ENCODE measurements at places on chromosomes 12 and 14.

GRCh38 chr14:54173802-54174201 lies 217.2 kb upstream of the BMP4 start:
- DNase-seq, result no peak

GRCh38 chr14:65423982-65424381 lies 11.5 kb downstream of the FUT8 start:
- no peak for DNase-seq

GRCh38 chr14:88289234-88289633 lies 33.8 kb downstream of the KCNK10 start:
- no peak for DNase-seq

DNA sequence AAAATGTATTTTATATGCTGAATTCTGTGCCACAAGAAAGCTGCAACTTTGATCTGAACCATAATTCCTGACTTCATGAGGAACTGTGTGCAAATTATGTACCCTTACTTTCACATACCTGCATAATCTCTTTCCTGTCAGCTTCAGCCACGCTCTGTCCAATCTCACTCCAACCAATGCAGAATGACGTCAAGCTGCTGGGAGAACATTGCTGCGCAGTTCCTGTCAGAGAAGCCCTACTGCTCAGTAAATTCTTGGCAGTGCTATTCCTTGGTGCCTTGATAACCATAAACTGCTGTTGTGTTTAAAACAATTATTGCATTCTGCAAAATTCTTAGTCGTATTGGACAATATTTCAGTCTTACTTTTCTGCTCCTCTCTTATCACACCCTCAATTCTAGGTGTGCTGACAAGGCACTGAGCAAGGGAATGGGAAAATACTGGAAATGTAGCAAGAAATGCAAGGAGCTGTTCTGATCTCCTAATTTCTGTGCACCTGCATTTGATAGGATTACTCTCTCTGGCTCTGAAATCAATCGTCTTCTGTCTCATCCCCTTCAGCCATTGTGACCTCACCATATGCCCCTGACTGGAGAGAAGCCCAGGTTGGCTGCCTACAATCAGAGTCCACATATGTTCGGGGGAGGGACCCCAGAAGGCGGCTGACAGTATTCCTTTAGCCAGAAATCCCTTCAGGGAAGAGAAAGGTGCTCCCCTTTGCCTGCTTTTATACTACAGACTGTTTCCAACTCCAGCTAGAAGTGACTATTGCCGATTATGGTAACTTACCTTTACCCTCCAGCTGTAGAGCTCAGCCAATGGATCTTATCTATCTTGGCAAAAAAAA lies 274.9 kb upstream of the NOVA1 start:
- DNase-seq, result no peak

DNA sequence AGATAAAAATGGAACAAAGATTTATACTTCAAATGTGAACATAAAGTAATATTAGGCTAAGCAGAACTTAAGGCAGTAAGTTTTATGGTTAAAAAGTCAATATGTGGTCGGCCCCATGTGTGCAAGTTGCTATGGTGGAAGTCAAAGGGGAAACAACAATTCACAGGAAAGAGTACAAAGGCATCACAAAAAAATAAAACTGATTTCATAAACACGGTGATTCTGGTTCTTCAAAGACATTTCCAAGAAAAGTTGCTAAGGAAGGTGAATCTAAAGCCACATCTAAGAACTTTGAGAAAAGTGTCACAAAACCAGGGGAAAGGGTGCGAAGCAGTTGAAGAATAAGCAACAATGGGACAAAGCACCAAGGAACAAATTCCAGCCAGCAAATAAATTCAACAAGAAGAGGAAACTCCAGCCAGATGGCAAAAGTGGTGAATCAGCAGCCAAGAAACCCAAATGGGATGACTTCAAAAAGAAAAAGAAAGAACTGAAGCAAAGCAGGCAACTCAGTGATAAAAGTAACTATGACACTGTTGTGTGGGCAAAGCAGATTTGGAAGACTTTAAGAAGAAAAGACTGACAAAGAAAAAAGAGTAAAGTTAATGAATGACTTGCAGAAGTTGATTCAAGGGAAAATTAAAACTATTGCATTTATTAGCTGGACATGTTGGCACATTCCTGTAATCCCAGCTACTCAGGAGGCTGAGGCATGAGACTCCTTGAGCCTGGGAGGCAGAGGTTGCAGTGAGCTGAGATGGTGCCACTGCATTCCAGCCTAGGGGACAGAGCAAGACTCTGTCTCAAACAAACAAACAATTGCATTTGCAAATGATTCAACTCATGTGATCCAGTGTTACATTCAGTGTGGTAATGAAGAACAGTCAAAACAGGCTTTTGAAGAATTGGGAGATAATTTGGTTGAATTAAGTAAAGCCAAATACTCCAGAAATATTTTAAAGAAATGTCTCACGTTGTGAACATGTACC lies 19.5 kb downstream of the PTGDR start:
- no peak for DNase-seq

DNA sequence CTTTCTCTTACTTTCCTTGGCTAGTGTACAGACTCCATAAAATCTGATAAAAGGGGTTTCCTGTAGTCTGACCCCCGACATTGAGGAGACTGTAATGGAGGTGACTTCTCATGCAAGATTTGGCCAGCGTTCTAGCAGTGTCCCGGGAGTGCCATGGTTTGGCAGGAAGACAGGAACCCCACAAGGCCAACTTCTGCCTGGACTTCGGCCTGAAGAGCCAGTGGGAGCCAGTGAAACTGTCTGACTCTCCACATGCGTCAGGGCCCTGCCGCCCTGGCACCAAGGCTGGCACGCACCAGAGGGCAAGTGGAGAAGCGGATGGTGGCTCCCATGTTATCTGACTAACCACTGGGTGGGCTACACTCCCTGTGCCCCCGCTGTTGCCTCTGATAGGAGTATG lies 70.5 kb downstream of the TMEM260 start:
- no peak for DNase-seq

- DNase-seq, result no peak
Measured at GRCh38 chr14:51897791-51898355, 37.5 kb downstream of the GNG2 start.

DNA sequence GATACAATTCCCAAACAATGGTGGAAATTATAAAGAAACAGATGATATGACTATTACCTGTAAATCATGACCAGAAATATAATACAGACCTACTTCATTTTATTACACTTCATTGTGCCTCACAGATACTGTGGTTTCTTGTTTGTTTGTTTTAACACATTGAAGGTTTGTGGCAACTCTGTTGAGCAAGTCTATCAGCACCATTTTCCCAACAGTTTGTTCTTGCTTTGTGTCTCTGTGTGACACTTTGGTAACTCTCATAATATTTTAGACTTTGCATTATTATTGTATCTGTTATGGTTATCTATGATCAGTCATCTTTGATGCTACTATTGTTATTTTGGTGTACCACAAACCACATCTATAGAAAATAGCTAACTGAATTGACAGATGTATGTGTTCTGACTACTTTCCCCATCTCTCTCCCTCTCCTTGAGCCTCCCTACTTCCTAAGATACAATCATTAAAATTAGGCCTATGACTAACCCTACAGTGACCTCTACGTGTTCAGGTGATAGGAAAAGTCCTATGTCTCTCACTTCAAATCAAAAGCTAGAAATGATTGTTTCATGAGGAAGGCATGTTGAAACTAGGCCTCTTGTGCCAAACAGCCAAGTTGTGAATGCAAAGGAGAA lies 49.1 kb downstream of the FBXO33 start:
- DNase-seq, result no peak

DNA sequence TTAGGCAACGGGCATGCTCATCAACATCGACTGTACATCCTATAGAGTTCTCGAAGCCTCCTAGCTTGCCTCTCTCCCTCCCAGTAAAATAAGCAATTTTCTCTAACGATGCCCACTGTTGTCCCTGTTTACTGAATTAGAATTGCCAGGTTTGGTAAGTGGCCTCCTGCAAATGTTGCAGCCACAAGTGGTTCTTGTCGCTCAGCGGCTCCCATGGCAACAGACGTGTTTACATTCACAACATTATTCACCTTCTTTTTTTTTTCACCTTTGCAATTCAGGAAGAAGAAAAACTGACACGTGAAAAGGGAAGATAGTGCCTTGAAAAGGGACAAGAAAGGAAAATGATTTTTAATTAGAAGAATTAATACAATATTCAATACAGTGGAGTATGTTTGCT lies 100.9 kb upstream of the PKP2 start:
- DNase-seq, result no peak

DNA sequence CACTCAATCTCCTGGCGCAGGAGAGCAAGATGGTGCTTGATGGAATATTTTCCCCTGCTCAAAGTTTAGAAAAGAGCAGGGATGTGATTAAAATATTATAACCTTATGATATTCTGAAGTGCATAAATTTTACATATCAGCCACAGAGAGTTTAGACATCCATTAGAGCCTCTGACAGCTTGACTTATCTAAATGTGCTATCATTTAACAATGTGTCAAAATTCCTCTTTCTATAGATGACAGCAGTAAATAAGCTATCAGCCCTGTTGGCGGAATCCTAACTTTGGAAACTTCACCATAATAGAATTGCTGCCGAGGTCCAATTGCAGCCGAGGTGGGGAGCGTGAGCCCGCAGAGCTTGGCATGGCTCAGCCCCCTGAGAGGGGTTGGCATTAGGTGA lies 117.7 kb upstream of the MYL2 start:
- DNase-seq, result no peak

DNA sequence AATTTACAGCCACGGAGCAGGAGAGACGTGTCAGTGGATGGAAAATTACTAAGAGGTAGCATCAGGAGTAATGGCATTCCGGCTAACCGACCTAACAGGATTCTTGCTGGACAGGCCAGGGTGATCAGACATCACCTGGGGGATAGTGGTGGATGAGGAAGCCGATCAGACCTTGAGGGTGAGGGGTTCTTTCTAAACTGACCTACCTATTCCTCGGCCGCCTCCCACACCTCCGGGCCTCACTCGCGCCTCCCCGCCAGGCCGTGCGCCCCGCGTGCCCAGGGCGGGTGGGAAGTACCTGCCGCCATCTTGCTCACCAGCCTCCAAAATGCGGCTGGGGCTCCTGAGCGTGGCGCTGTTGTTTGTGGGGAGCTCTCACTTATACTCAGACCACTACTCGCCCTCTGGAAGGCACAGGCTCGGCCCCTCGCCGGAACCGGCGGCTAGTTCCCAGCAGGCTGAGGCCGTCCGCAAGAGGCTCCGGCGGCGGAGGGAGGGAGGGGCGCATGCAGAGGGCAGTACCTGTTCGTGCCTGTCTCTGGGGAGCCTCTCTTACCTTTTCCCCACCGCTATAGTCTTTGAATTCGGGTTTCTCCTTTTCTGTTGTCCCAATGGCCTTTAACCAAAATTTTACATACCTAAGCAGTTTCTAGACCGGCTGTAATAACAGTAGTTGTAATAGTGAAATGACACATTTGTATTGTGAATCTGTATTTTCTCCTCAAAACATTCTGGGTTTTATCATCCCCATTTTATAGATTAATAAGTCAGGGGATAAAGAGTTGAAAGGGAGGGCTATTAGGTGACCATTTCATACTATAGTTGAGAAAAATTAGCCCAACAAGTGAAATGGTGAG lies at the start of gene TMPRSS12:
Gene TMPRSS12, plus strand, starts transcription at position 290 of the 857 bp plus-strand sequence. Its CDS starts 39 bp downstream, at position 329.
- DNase-seq, result no peak

DNA sequence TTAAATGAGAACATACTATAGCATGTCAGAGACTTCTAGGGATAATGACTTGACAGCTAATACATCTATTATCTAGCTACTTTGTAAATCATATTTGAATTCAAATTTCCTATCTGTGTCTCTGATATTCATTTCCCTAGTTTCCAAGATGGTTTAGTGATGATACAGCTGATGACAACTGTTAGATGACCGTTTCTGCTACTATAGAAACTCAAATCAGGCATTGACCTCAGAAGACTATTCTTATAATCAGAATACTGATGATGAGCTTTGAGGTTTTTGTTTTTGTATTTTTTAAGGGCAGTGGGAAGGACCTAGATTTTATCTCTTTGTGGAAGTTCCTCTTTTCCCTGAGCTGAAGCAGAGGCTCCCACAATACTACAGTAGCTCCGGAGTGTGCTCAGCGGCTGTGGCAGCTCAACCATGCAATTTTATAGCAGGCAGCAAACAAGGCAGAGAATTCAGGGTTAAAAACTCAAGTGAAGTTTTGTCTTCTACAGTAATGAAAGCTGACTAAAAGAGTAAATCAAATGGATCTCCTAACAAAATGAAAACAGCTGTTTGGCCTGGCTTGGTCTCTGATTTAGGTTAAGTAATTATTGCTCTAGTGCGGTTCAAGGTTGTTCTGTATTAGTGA lies 145.1 kb downstream of the SLC25A21 start:
- DNase-seq, result no peak

GRCh38 chr12:122963941-122964265 lies 2.4 kb downstream of the ABCB9 start:
- no peak for DNase-seq

GRCh38 chr14:72178517-72178916 lies 246.3 kb downstream of the RGS6 start:
- no peak for DNase-seq

- peak; percentile 32 for DNase-seq
Measured at GRCh38 chr14:64726585-64726890, 22.3 kb downstream of the PLEKHG3 start.

DNA sequence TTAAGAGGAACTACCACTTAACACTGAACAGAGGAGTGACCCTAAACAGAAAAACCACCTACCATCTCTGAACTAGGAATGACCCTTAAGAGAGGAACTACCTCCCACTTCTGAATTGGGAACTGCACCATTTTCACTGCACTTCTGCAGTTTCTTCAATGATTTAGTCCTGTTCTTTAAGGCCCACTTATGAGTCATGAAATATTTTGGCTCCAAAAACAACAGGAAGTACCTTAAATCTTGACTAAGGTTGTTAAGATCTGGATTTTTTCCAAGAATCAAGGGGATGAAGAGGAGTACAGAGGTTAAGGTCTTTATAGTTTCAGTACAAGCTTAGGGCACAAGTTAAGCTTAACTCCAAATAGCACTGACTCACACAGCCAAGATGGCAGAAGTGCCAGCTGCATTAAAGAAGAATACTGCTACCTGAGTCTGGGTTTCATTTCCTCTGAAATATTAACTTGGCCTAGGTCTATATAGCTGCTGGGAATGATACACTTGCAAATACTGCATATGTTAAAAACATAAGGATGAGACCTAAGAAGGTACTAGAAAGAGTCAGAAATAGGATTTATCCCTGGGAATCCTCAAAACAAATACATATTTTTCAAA lies 4.2 kb downstream of the NPC2 start:
- DNase-seq, result no peak

GRCh38 chr12:133083345-133083744 lies 2.6 kb downstream of the ZNF140 start:
- no peak for DNase-seq

GRCh38 chr14:42090122-42090521 lies 483.4 kb downstream of the LRFN5 start:
- DNase-seq, result no peak

DNA sequence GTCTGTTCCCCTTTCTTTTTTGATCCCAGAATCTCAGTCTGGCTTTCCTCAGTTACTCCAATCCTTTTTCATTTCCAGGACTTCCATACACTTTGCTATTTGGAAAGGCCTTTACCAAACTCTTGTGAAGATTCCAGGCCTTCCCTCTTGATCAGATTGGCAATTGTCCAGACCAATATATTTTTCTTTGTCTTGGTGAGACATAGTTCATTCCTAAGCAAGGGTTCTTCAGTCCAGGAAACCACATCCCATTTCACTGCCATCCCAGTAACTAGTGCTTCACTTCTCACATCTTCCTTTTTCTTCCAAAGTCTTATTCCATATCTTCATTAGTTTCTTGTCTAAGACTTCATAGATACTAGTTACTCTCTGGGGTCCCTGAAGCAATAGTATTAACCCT lies 2.1 kb upstream of the PTPRQ start:
- no peak for DNase-seq

Data from stimulated activated CD4-positive, alpha-beta T cell treated with anti-CD3 and anti-CD28 coated beads, Interleukin-12 subunit alpha, Interleukin-12 subunit beta, amount 100 ng/mL, for 48 hours (primary cell).